Activated CD4-positive, alpha-beta T cell treated with anti-CD3 and anti-CD28 coated beads, Interleukin-2, amount 50 U/mL, for 1 hour (primary cell): ENCODE measurements at places on chromosomes 7 and 10.

GRCh38 chr10:62559481-62560200 lies 185.5 kb downstream of the ZNF365 start:
- no peak for DNase-seq

DNA sequence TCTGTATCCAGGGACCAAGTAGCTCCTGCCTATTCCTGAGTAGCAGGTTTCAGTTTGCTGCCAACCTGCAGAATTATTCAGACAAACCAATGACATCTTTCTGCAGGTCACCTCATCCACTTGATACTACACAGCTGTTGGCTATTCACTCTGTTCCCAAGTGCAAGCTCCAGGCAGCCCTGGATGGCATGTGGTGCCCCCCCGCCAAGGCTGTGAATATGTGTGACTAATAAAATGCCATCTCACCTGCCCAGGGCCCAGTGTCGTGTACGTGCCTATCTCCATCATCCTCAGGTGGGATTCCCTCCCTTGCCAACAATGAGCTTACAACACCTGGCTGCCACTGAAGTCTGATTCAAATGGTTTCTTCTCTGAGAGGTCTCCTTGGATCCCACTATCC lies 125.8 kb downstream of the RAB11FIP2 start:
- DNase-seq, result no peak

- DNase-seq, result no peak
Measured at GRCh38 chr7:149748076-149748874, 25.1 kb downstream of the ZNF467 start.

DNA sequence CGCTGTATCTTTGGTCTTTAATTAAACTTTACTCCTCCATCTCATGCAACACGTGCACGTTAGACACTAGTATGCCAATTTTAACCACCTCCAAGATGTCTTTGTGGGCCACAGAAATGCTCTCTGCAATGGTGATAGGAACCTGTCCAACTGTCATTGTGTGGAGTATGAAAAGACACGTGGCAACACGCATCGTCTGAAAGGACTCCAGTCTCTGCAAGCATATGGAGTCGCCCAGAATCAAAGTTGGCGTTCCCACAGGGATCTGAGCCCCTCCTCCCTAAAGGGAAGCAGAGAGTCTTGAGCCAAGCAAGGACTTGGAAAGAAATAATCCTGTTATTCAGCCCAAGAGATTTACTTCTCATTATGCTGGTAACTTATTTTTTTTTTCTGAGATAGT lies 301.1 kb downstream of the CALN1 start:
- DNase-seq, result no peak

DNA sequence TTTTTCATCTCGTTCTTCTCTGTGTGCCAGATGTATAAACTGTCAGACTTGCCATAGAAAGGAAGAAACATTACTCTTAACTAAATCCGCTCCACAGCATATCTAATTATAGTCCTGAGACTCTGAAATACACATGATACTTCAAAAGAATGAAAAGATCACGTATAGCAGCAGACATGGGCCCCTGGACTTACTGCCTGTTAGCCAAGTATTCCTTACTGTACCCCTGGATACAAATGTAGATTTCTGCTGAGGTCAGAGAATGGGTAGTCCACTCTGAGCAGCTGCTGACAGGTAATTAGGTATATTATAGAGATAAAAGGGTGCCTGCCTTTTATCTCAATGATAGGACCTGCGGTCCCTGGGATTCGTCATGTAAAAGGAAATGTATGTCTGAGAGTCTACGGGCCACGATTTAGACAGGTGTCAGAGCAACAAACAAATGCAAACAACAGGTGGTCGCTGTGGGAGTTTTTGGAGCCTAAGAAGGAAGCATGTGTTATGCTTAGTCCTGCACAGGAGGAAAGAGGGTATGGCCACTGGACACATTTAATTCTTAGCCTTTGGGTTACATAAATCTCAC lies 69.4 kb downstream of the VOPP1 start:
- no peak for DNase-seq

DNA sequence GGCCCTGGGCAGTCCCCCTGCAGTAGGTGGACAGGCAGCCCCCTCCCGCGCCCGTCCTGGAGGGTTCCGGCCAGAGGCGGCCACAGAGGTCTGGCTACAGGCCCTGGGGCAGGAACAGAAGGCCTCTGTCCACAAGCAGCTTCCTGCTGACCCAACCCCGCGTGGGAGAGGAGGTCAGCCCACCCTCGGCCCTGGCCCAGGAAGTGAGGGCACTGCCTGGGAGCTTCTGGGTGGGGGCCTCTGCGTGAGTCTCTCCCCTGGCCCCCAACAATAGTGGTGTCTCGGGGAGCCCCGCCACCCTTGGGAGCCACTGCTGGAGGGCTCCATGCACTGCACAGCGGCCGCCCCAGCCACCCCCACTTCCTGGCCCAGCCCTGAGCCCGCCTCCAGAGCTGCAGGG lies 4.7 kb downstream of the MICALL2 start:
- no peak for DNase-seq

DNA sequence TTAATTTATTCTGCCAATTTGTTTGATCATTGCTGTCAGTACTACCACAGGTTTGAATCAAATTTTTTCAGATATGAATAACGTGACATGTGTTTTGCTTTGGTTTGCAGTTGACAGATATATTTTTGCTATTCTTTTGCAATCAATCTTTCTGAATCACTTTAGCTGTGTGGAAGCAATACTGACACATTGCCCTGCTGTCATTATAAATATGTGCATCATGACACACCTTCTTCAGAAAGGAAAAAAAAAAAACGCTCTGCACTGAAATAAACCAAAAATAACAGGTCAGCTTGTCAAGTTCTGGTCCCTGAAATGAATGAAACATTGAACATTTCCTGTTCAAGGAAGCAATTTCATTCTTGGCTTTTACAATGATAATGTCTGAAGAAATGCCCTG lies 93.8 kb upstream of the FAM13C start:
- DNase-seq, result no peak

DNA sequence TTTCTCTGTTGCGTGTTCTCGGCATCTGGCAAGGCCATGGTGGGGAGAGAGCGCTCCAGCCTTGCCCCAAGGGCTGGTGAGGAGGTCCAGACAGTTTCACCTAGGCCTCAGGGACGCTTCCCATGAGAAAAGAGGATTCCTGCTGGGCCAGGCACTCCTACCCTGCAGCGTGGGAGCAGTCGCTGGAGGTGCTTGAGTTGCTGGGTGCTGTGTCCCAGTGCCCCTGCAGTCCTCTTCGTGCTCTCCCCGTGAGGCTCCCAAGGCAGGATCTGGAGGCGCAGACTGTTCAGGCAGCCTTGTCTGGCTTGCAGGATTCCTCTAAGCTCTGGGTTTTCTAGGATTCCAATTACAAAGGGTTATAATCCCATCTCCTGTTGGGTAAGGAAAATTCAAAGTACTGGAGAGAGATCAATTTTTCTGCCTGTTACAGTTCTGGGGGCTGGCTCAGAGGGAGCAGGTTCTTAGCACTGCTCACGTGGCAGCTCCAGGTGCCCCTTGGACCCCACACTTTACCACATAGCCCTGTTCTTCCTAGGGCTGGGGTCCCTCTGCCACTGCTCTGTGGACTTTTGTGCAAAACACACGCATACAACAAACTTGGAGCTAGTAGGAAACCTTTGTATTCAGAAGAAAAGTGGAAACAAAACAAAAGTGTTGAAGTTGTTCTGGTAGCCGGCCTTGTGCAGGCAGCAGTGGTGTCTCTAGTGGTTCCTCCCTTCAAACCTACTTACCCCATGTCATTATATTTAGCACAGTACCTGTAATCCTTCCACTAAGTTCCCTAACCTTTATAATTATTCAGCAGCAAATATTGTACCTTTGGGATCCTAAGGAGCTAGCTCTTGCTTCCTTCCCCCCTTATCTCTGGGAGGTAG lies 60.5 kb downstream of the CCNY start:
- DNase-seq, result no peak

DNA sequence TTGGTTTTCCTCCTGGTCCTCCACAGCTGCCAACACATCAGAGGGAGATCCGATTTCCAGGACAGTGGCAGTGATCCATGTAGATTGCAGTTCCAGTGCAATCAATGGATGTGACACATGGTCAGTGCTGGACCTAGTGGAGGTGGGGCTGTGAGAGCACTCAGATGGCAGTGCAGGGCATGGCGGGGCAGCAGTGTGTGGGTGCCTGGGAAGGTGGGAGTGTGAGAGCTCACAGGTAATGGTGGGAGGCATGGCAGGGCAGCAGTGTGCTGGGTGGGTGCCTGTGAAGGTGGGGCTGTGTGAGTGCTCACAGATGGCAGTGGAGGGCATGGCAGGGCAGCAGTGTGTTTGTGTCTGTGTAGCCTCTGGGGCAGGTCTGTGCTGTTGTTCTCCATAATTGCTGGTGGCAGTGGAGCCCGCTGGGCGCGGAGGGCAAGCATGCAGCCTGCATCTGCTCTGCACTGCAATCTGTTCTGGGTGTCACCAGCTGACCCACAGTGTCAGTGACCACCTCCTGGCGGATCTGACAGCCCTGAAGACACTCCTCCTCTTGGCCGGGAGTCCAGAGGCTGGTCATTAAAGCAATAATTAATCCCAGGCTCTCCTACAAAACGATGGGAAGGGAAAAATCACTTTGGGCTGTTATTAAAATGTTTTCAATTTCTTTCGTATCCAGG lies 8.6 kb upstream of the ADARB2 start:
- DNase-seq, result no peak

DNA sequence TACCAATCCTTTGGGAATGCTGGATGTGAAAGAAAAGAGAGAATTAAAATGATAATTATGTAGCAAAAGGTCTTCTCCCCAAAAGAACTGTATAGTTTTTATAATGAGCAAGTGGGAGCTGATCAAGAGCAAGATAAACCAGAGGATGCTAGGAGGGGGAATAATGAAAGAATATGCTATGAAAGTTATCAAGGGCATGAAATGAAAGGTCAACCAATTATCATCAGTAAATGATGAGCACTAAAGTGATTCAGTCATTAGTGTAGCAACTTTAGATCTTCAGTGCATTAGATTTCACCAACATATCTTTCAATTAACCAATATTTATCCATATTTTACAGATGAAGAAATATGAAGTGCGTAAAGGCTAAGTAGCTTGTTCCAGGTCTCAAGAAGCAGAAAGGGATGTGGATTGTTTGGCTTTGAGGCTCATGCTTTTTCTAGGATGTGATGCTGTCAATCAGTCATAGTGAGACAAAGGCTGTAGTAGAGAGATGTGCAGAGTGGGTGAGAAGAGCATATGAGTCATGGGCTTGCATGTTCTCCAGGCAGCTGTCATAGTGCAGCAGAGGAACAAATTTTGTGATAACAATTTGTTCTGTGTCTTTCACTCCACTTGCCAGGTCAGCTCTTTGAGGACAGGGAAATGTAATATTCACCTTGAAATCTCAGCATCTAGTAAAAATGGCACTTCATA lies 5.7 kb upstream of the OR2F2 start:
- DNase-seq, result no peak

- DNase-seq, result no peak
Measured at GRCh38 chr7:148014541-148014940, 576.0 kb upstream of the C7orf33 start.

GRCh38 chr10:125808047-125808446 lies 15.0 kb downstream of the UROS start:
- no peak for DNase-seq

DNA sequence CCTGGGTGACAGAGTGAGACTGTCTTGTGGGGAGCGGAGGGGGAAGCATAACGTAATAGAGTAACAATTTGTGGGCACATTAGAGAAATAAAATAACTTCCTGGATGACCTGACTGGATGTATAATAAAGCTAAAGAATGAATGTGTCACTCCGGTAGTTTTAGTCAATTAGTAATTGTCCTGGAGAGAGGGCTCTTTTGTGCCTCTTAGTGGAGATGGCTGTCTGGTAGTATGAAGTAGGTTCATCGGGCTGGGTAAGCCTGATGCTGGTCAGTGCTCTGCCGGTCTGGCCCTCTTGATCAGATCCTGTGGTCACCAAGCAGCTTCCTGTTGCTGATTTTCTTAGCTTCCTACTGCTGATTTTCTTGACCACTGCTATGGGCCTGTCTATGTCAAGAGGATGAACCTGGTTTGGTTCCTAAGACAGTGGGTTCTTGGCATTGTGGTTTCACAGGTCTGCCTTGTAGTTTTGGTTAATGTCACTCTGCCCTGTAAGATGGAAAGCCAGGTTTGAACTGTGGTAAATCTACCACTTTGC lies 34.1 kb downstream of the ZRANB1 start:
- no peak for DNase-seq

- DNase-seq, result no peak
Measured at GRCh38 chr7:82257118-82257695, 186.4 kb downstream of the CACNA2D1 start.

- DNase-seq, result no peak
Measured at GRCh38 chr10:10612151-10612550, 405.5 kb upstream of the CELF2 start.

GRCh38 chr7:74084722-74085578 lies 1.3 kb downstream of the LIMK1 start:
- DNase-seq, result no peak

DNA sequence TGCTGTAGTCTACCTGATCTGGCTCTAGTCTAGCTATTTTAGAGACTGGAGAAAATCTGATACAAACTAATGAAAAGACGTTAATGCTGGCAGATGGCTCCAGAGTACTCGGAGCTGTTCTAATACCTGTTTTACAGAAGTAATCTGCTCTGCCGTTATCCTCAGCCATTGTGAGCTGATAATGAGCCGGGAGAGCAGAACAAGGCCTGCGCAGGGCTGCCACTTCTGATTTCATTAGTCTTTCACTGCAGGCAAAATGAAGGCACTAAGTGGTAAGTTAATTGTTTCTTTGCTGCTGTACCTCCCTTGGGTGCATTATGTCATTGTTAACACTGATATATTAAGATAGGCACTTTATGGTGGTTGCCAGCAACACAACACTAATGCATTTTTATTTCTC lies 456.4 kb upstream of the PFKP start:
- no peak for DNase-seq
